ENCODE measurements at places on chromosomes 6 and 20.

GRCh38 chr6:36596356-36596755 lies 2.2 kb downstream of the SRSF3 start:
- H3K27ac ChIP-seq, result peak overlapping the region; percentile 99
- peaks cover 62% of the 10 kb centered on the region for H3K4me1 ChIP-seq
- H3K36me3 ChIP-seq, result peaks cover 53% of the 10 kb centered on the region
- H3K4me3 ChIP-seq, result peak overlapping the region; percentile 100
- H3K27me3 ChIP-seq, result no peaks in the 10 kb centered on the region

GRCh38 chr6:157304899-157305663 lies 18.2 kb downstream of the TMEM242 start:
- peak; percentile 45 for DNase-seq
- no peak overlapping the region for H3K27ac ChIP-seq
- no peaks in the 10 kb centered on the region for H3K27me3 ChIP-seq
- H3K36me3 ChIP-seq, result peaks cover 3% of the 10 kb centered on the region
- peaks cover 18% of the 10 kb centered on the region for H3K4me1 ChIP-seq
- no peak overlapping the region for H3K4me3 ChIP-seq

- DNase-seq, result peak; percentile 84
- peak overlapping the region; percentile 28 for H3K4me3 ChIP-seq
- H3K27me3 ChIP-seq, result no peaks in the 10 kb centered on the region
- H3K27ac ChIP-seq, result no peak overlapping the region
- no peaks in the 10 kb centered on the region for H3K36me3 ChIP-seq
- peaks cover 37% of the 10 kb centered on the region for H3K4me1 ChIP-seq
These were observed 945.9 kb upstream of the CITED2 start for GRCh38 chr6:140320081-140321080.

- H3K27me3 ChIP-seq, result no peaks in the 10 kb centered on the region
- no peak overlapping the region for H3K4me3 ChIP-seq
- H3K36me3 ChIP-seq, result no peaks in the 10 kb centered on the region
These were observed 29.9 kb downstream of the BCAS1 start for GRCh38 chr20:54040531-54040930.

- DNase-seq, result no peak
- peak overlapping the region; percentile 68 for H3K4me3 ChIP-seq
- peaks cover 18% of the 10 kb centered on the region for H3K4me1 ChIP-seq
- no peaks in the 10 kb centered on the region for H3K36me3 ChIP-seq
- H3K27ac ChIP-seq, result no peak overlapping the region
These were observed 34.6 kb upstream of the TBC1D22B start for GRCh38 chr6:37222992-37223391.

DNA sequence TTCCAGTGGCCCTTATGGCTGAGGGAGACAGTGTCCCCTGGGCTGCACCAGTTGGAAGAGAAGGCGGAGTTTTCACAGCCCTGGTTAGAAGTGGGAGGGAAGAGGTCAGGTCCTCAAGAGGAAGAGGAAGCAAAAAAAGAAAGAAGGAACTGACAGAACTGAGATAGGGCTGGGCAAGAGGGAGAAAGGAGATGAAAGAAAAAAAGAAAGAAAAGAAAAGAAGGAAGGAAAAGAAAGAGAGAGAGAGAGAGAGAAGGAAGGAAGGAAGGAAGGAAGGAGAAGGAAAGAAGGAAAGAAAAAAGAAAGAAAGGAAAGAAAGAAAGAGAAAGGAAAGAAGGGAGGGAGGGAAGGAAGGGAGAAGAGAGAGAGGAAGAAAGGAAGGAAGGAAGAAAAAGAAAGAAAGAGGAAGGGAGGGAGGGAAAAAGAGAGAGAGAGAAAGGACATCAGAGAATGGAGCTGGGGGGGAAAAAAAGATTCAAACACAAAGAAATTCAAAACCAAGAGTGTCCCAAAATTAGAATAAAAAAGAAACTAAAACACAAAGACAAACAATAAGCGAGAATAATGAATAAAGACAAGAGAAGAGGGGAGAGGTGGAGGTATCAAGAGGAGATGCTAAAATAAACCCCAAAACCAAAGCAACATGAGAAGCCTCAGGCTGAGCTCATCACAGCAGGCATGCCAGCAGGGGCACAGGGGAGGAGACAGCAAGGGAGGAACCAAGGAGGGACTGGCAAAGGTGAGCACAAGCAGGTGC lies 5.3 kb upstream of the FUCA2 start:
- H3K4me1 ChIP-seq, result peaks cover 8% of the 10 kb centered on the region
- H3K36me3 ChIP-seq, result no peaks in the 10 kb centered on the region
- H3K4me3 ChIP-seq, result no peak overlapping the region
- no peak for DNase-seq
- H3K27me3 ChIP-seq, result no peaks in the 10 kb centered on the region
- no peak overlapping the region for H3K27ac ChIP-seq

DNA sequence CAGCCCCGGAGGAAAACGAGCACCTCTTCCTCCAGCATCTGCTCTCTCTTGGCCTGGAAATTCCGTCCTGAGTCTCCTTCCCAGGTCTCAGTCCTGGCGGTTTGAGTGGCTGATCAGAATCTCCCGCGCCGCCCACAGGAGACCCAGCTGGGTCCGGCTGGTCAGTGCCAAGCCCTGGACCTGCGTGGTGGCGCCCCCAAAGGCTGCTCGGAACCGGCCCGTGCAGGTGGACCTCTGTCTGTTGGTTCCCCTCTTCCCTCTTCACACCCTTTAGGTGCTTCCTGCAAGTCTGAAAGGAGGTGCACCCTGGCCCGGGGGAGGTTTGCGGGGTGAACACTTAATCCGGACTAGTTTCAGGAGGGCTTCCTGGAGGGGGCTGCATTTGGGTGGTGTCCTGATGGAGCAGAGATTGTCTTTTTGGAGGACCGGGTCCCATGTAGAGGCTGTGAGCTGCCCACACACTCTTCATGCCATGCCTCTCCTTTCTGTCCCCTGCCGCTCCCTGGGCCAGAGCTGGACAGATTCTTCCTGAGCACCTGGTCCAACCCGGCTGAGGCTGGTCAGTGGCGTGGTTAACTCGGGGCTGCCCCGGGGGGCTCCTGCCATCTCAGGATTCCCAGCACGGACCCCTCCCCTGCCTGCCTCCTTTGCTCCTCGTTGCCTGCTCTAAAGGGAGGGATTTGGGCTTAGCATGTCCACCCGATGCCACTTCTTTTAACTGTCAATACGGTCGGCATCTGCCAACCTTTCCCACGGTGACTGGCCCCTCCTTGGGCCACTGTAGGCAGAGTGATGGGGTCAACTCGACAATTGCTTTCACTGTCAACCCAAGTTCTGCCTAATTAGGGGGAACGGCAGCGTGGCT lies 16.5 kb upstream of the BHLHE23 start:
- H3K36me3 ChIP-seq, result no peaks in the 10 kb centered on the region
- DNase-seq, result no peak
- peaks cover 21% of the 10 kb centered on the region for H3K27me3 ChIP-seq
- no peak overlapping the region for H3K27ac ChIP-seq
- no peaks in the 10 kb centered on the region for H3K4me1 ChIP-seq

DNA sequence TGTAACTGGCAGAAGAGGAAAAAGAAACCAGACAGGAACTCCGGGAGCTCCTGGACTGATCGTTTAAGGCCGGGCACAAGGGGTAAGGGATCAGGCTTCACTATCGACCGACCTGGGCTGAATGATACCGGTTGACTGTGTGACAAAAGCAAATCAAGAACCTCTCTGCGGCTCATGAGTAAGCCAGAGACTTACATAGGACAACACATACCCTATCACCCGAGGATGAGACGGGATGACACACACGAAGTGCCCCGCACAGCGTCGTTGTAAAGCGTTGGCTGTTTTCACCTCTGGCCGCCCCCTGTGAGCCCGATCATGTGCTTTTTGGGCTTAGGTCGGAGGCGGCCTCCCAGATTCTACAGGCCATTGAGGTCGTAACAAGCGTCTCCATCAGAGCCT lies 695 bp upstream of the TGIF2 start:
- H3K4me1 ChIP-seq, result peaks cover 35% of the 10 kb centered on the region
- peak overlapping the region; percentile 80 for H3K27ac ChIP-seq
- H3K4me3 ChIP-seq, result peak overlapping the region; percentile 72
- H3K36me3 ChIP-seq, result peaks cover 10% of the 10 kb centered on the region
- no peaks in the 10 kb centered on the region for H3K27me3 ChIP-seq
- no peak for DNase-seq

- no peak overlapping the region for H3K4me3 ChIP-seq
- no peaks in the 10 kb centered on the region for H3K36me3 ChIP-seq
- no peaks in the 10 kb centered on the region for H3K4me1 ChIP-seq
- DNase-seq, result no peak
- H3K27ac ChIP-seq, result no peak overlapping the region
- H3K27me3 ChIP-seq, result no peaks in the 10 kb centered on the region
These were observed 244.4 kb upstream of the HSF2 start for GRCh38 chr6:122154912-122155575.

All from common myeloid progenitor, CD34-positive (primary cell).